MV-4-11 (cell line): ENCODE measurements at places on chromosomes 12 and 14.

DNA sequence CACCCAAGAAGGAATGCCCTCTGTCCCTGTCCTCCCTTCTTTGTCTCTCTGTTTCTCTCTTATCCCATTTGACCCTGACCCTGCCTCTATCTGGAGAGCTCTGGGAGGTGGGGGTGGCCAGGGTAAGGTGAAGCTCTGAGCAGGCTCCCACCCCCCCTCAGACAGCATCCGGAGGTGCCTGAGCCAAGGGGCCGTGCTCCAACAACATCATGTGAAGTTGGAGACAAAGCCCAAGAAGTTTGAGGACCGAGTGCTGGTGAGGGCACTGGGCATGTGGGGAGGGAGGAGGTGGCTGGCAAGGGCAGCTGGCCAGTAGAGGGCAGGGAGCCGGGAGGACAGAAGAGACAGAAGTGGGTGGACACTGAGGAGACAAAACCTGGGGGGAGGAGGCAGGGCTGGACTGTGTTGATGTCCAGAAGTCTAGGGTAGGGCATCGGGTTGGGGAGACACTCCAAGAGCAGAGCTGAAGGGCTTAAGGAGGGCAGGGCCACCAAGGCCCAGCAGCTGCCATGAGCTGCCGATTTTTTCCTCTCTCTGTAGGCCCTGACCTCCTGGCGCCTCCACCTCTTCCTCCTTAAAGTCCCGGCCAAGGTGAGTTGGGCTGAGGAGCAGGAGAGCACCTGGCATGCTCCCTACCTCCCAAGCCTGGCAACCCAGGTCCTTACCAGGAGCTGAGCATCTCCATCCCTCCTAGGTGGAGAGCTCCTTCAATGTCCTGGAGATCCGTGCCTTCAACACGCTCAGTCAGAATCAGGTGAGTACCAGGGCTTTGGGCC, 1.9 kb downstream of the CARMIL3 start:
- no peak for DNase-seq

DNA sequence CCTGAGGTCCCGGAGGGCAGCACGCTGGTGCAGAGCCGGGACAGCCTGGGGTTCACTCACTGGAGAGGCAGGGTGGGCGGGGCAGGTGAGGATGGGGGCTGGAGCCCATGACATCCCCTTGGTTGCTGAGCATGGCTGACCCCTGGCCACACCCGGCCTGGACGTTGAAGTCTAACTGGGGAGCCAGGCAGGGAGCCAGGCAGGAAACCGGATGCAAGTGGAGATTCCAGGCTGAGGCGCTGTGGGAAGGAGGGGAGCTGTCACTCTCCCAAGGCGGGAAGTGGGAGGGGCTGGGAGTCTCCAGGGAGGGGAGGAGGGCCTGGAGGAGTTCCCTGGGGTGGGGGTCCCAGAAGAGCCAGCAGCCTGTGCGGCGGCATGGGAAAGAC, 7.7 kb upstream of the INF2 start:
- DNase-seq = no peak

DNA sequence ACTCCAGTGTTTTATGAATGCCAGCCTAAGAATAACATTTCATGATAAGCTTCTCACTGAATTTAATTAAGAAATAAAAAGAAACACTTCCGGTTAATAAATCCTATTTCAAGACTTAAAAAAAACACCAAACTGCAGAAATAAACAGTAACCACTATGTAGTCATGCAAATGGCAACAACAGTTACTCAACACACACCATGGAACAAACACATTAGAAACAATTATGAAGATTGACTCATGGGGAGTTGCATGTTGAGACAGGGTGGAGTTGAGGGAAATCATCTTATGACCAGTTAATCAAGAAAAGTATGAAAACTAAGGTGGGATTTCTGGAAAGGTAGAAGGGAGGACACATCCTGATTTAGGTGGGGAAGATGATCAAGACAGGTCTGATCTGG, 52.7 kb downstream of the PLBD1 start:
- DNase-seq = no peak

DNA sequence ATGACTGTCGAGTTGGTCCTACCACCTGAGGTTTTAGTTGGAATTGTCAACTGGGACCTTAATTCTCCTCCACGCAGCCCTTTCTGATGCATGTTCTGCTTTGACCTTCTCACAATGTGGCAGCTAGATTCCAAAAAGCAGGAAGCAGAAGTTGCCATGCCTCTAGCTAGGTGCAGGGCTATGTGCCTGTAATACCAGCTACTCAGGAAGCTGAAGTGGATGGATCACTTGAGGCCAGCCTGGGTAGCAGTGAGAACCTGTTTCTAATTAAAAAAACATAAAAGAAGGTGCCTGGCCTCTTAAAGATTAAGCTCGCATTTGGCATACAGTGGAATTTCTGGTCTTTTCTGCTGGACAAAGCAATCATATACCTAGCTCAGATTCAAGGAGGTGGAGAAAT, 77.1 kb downstream of the FGD4 start:
- no peak for DNase-seq

DNA sequence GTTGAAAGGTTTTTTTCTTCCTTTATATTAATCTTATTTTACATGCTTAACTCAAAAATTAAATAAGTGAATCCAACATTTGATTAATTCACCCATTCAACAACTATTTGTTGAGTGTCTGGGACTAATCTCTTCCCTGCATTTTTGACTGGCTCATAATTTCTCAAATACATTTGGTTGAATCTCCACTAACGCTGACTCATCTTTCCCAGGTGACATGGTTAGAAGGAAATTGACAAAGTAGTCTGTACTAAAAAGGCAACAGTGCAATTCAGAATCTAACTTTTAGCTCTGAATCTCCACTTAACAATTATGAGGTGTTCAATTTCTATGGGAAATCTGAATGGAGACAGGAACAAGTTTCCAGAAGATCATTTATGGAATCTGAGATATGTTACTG, 88.9 kb downstream of the LIN7A start:
- no peak for DNase-seq

GRCh38 chr12:12039897-12040296, 30.8 kb upstream of the BCL2L14 start:
- no peak for DNase-seq

- no peak for DNase-seq
Measured at GRCh38 chr14:51396222-51396815, 156.3 kb downstream of the TMX1 start.

DNA sequence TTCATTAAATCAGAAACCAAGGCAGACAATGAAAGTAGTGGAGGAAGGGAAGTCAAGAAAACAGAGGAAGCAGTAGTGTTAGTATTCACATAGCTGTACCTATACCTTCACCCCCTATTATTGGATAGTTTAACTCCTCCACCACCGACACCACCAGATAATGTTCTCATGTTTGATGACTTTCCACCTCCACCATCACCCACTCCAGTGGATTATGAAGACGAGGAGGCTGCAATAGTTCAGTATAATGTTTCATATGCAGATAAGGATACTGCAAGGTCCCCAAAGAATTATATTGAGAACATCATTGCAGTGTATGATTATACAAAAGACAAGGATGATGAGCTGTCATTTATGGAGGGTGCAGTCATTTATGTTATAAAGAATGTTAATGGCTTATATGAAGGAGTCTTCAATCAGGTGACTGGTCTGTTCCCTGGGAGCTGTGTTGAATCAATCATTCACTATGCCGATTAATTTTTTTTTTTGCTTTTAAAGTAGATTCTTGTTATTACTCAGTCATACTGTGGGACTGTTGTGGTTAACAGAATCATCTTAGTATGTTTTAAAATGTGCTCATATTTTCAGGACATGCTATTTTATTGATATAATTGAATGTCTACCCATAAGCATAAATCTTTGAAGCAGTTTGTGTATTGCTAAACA, 32.2 kb upstream of the KTN1 start:
- no peak for DNase-seq

DNA sequence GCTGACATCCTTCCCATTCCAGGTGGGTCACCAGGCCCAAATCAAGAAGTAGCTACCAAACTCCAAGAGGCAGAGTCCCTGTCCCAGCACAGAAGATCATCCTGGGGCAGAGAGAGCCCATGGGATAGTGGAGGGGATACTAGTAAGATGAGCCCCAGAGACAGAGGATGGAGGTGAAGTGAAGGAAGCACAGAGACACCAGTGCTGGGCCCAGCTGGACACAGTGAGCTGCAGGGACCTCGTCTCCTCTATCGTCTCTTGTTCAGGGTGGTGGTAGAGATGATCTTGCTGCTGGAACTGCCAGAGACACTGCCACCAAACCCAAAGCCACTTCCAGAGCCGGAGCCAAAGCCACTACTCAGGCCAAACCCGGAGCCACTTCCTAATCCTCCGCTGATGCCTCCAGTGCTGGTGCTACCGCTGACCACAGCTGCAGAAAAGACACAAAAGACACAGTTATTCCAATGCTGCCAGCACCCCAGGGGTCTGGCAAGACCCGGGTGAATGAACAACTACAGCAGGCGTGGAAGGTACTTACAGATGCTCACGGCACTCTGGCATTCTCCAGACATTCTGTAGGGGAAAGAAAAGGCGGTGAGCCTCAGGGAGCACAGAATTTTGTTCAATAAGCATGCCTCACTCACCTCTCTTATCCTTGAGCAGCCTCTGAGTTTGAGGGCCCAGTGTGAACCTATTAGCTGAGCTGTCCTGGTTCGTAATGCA, 6.9 kb downstream of the KRT4 start:
- no peak for DNase-seq
